Activated CD4-positive, alpha-beta memory T cell treated with anti-CD3 and anti-CD28 coated beads for 36 hours (primary cell): ENCODE measurements at places on chromosomes 4 and X.

- no peak for DNase-seq
These were observed 3.1 kb upstream of the FGF16 start for GRCh38 chrX:77444075-77444474.

DNA sequence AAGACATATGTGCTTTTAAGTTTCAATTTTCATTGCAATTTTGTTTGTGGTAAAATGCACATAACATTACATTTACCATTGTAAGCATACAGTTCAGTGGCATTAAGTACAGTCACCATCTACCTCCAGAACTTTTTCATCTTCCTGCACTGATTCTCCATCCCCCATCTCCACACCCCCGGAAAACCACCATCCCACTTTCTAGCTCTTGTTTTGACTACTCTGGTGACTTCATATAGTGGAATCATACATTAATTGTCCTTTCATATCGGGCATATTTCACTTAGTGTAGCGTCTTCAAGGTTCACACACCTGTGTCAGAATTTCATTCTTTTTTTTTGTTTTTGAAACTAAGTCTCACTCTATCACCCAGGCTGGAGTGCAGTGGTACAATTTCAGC is 143.5 kb downstream of the GPR143 start:
- peak; percentile 50 for DNase-seq

- DNase-seq = no peak
These were observed 33.2 kb upstream of the SMS start for GRCh38 chrX:21907260-21907659.

DNA sequence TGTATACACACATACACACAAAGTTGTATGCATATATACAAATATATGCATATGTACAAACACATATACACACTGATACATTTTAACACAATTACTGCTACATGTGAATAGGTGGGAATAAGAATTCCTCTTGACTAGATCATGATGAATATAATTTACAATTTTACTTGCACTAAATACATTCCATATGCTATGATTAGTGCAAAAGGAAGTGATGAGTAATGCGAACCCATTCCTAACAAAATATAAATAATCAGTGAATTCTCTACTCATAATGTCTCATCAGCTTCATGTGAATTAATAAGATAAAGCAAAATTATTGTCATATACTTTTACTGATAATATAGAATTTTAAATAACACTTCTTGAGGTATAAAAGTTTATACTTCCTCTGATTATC is 1077.3 kb upstream of the PCDH10 start:
- DNase-seq = no peak

GRCh38 chrX:43139645-43140044 is 361.7 kb upstream of the PPP1R2C start:
- DNase-seq = no peak

DNA sequence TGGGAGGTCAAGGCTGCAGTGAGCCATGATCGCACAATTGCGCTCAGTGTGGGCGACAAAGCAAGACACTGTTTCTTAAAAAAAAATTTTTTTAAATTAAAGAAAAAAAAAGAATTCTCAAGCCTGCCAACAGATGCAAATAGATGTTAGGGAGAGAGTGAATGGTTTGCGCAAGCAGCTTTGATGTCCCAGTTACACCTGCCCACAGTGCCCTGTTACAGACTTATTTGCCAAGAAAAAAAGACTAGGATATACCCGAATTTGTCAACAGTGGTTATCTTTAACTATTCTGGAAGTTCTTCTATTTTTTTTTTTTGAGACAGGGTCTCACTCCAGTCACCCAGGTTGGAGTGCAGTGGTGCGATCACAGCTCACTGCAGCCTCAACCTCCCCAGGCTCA is 44.3 kb upstream of the UGDH start:
- no peak for DNase-seq
